Fibroblast of upper back skin (primary cell): ENCODE measurements at places on chromosomes 4 and X.

DNA sequence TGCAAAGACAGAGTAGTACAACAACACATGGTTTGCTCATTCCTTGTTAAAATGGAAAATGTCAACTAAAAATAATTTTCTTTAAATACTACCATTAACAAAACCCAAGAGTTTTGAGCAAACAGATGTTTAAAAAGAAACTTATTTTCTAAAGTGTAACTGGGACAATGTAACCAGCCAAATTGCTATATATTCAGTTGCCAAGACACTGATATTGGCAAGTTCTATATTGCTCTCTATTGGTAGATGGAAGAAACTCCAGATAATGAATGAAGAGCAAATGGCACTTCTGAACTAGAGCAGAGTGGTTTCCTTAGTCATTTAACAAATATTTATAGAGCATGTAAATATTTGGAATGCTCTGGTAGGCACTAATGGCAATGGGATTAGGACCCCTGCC lies 966.2 kb downstream of the RPA4 start:
- no peak for DNase-seq

DNA sequence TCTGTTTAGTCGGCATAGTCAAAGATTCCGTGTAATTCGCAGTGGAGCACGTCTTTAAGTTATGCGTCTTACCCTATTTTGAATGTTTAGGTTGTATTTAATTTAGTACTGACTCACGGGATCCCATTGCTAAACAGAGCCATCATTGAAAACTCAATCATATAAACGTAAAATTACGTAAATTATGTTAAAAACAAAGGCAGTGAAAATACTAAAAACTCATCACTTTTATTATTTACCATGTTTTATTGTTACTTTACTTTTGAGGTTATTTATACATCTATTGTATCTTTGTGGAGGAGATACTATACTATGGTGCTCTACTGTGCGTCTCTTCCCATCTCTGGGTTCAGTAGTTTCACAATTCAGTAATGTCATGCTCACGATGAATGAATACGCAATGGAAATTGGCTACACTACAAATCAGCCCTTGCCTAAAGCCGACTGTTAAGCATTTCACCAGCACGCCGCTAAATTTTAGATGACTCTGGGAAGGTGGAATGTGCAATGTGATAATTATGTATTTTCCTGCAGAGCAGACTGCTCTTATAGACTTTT lies 944 bp downstream of the FUNDC2 start:
- DNase-seq, result peak; percentile 67

DNA sequence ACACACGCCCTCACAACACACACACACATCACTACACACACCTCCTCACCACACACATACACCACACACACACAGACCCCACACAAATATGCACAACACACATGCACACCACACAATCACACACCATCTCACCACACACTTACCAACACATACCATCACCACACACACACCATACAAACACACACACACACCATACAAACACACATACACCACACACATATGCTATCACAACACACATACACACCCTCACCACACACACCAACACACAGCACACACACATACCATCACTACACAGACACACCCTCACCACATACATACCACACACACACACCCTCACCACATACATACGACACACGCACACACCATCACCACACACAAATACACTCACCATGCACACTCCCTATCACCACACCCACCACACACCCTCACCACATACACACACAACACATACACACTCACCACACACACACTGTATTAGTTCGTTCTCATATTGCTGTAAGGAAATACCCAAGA lies 107.0 kb downstream of the DCTD start:
- no peak for DNase-seq

DNA sequence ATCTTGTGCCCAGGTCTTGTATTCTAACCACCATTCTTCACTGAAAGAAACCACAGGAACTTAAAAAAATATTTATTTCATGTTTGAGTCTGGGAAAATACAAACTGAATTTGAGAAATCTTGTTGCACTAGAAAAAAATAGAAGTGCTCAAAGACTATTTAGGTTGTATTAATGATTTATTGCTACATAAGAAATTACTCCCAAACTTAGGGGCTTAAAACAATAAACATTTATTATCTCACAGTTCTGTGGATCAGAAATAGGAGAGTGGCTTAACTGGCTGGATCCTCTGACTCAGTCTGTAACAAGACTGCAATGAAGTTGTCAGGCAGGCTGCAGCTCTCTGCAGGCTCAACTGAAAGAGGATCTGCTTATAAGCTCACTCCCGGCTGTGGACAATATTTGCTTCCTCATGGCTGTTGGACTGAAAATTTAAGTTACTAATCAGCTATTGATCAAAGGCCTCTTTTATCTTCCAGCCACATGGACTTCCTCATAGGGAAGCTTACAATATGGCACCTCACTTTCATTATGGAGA lies 295.4 kb upstream of the FAM241A start:
- peak; percentile 24 for DNase-seq

- DNase-seq, result no peak
Measured at GRCh38 chrX:150487369-150488094, 80.9 kb upstream of the MTM1 start.

DNA sequence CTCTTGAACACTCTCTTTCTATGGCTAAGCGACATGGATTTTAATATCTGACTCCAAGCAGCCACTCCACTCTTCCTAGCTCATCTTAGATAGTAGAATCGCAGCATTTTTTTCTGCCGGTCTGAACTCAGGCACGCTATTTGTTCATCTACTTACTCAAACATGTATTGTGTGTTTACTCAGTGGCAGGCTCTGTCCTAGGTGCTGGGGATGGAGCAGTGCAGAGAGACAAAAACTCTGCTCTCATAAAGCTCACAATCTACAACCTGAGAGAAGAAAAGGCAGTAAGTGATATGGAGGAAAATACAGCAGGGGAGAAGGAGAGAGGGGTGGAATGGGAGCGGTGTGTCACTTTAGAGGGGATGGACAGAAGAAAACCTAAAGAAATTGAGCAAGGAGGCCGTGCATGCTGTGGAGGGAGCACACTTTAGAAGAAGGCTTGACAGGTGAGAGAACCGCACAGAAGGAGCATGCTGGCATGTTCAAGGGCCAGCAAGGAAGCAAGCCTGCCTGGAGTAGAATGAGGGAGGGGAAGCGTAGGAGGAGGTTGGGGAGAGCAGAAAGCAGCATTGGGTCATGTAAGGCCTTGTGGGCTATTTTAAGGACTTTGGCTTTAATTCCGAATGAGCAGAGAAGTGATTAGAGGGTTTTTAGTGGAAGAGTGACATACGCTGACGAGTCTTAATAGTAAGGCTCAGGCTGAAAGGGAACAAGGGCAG lies 132.0 kb downstream of the ANK2 start:
- no peak for DNase-seq

DNA sequence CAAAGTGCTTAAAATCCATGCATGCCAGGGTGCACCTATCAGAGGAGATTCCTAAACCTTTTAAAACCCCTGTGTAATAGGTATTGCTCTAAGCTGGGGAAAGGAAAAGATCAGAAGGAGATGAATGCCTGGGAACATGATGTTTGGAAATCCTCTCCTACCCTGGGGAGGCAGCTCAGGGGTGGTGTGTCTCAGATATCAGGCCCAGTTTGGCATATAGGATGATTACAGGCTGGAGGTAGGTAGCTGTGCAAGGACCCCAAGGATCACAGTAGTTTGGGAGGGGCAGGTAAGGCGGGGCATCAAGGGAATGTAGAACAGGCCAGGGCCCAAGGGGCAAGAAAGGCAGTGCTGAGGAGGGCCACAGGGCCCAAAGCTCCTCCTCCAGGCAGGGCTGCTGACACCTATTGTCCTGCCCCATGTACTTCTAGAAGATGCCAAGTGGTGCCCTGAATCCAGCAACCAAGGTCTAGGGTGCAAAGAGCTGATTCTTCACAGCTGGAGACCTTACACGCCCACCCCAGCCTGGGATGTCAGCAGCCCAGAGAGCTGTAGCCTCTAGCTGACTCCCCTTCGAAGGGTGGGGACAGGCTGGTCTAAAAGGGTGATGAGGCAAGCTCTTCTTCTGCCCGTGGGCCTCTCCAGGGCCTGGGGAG lies 17.6 kb downstream of the SASH3 start:
- no peak for DNase-seq

DNA sequence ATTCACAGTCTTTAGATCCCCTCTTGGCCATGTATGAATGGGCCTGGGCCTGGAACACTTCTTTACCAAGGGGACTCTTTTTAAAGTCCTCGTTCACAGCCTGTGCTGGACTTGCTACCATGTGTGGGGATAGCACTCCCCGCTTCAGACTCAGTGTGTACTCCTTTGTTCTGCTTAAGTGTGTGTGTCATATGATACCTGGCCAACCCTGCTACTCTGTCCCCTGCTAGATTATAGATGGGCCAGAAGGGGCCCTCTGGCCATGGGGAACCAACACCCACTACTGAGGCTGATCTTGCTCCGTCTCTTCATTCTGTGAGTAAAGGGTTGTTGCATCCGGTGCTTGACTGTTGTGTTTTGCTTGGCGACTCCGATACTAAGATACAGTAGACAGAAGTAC lies 8.0 kb downstream of the CCDC110 start:
- no peak for DNase-seq

DNA sequence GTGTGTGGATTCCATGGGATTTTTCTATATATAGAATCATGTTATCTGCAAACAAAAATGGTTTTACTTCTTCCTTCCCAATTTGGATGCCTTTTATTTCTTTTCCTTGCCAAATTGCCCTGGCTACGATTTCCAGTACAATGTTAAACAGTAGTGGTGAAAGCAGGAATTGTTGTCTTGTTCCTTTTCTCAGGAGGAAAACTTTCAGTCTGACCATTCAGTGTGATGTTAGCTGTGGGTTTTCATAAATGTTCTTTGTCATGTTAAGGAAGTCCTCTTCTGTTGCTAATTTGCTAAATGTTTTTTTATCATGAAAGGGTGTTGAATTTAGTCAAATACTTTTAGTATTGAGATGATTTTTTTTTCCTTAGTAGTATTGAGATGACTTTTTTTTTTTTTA lies 10.9 kb downstream of the SAP30 start:
- DNase-seq, result no peak

GRCh38 chrX:146967306-146967705 lies 152.8 kb upstream of the CXorf51A start:
- DNase-seq, result no peak

GRCh38 chr4:94828882-94829281 lies 71.1 kb downstream of the BMPR1B start:
- DNase-seq, result no peak

- no peak for DNase-seq
Measured at GRCh38 chrX:126557151-126557550, 4.5 kb upstream of the DCAF12L1 start.

GRCh38 chrX:134459683-134460004 lies 321 bp upstream of the HPRT1 start:
- DNase-seq, result no peak

DNA sequence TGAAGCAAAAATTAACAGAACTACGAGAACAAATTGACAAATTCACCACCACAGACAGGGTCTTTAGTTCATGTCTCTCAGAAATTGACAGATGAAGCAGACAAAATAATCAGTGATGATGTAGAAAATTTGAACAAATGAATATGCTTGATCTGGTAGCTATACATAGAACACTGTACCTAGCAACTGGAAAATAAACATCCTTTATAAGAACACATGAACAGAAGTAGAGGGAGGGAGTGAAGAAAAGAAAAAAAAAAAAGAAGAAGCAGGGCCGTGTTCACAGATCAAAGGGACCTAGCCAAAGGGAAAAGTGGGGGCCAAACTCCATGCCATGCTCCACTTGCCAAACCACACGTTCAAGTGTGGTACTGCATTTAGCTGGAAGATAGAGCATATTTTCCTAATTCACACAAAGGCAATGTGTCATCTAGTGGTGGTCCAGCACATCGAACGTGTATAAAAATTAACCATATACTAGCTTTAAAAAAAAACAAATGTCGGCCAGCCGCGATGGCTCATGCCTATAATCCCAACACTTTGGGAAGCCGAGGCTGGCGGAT lies 5.6 kb upstream of the THOC2 start:
- DNase-seq, result no peak

DNA sequence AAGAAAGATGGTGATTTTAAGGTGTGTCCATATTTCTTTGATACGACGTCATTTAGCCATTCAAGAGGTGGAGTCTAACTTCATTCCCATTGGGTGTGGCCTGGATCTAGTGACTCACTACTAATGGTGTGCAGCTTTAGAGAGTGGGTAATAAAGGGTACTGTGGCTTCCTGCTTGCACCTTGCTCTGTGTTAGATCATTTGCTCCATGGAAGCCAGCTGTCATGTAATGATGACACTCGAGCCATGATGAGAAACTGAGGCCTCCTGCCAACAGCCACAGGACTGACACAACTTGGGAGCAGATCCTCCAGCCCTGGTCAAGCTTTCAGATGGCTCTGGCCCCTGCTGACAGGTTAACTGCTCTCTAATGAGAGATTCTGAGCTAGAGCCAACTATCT lies 82.0 kb downstream of the UNC5C start:
- DNase-seq, result no peak

DNA sequence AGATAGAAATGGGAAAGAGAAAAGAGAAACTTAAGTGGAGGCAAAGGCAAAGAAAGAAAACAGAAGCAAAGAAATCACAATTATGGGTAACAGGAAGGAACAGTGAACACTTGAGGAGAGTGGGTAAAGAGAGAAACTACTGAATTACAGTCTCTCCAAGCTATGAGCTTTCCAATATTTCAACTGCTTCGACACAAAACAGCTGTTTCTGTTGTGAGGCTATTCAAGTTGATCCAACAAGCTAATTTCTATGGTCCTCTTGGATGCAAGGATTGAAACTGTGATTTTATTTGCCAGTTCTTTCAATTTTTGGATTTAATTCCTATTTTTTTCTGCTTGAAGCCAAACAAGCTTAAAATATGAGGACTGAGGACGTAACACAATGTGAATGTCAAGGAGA lies 80.5 kb upstream of the ADGRA3 start:
- DNase-seq, result no peak

- peak; percentile 50 for DNase-seq
Measured at GRCh38 chr4:83889802-83890201, 353.9 kb downstream of the GPAT3 start.

GRCh38 chrX:3263681-3264126 lies 82.7 kb downstream of the MXRA5 start:
- DNase-seq, result peak; percentile 12

GRCh38 chr4:118173956-118174725 lies 139.9 kb downstream of the NDST3 start:
- DNase-seq, result peak; percentile 93

DNA sequence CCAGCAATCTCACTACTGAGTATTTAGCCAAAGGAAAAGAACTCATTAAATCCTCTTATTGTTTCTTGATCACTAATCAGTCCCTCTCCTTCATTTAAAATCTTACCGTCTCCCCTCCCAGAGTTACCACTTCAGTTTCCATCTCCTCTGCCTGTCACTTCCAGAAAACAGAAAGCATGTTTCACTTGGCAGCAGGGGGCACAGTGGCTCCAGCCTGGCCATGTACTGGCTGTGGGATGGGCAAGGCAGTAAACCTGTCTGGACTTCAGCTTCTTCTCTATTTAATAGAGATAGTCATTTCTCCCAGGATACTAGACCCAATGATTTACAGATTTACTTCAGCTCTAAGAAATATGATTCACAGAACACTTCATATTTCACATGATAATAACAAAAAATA lies 63.2 kb downstream of the CD40LG start:
- peak; percentile 32 for DNase-seq
